ENCODE measurements at places on chromosomes 7 and 10.
A peak's percentile ranks its signal among the peaks of the same experiment; 100 is the strongest.

DNA sequence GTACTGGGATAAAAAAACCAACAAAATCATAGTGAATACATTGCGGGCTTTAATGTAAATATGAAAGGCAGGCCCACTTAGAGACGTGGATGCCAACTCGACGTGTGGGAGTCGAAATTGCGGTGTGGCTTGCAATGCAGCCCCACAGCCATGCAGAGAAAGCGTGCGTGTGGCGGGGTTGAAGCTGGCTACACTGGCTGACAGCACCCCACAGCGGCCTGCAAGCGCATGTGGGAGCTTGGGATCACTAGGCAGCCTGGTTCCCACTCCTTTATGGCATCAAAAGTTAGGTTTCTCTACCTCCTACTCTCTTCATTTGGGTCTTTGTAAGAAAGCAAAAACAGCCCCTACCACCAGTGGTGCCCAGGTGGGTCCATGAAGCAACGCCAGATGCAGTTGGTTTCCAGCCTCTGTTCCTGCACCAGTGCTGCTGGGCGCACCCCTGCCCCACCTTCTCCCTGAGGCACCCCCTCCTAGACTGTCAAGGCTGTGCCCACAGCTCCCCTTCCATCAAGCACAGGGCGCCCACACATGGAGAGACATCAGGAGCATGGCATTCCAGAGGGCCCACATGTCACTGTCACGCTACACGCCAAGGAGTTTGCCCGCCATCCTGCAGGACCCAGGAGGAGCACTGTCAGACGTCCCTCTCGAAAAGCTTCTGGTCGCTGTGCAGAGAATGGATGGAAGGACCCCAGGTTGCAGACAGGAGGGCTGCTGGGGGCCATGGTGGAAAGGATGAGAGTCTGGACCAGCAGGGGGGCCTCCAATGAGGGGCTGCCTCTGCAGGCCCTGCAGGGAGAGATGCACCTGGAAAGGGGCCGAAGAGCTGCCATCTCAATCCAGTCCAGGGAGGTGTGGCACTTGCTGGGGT is 142.9 kb downstream of the PAXIP1 start:
- no peak for DNase-seq

DNA sequence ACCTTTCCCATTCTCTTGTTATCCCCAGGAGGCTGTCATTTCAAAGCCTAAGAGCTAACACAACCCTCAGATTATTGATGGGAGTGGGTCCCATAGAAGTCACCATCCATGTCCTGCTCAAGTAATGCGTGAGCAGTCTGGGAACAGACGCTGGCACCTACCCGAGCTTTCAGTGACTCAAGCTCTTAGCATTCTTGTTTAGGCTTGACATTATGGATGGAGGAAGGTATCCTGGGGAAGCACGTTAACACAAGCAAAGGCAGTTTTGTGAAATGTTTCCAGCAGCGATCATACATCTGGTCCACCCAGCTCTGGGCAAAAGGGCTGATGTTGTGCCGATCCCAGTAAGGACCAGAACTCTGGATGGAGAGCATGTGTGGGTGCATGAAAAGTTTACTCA is 30.0 kb upstream of the AUTS2 start:
- DNase-seq = no peak

DNA sequence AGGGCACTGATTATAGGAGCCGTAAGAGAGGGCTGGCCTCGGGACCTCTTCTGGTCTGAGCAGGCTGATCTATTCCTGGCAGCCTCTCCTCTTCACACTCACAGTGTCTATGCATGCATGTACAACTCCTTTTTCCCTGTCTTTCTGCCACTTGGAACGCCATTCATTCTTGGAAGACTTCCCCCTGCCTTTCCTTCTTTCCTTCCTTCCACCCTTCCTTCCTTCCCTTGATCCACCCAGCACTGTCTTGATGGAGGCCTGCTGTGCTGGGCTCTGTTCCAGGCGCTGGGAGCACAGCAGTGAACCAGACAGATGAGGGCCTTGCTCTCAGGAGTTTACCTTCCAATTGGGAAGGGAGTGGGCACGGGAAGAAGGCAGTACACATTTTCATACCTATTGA is 114.8 kb downstream of the SH3PXD2A start:
- DNase-seq = no peak

DNA sequence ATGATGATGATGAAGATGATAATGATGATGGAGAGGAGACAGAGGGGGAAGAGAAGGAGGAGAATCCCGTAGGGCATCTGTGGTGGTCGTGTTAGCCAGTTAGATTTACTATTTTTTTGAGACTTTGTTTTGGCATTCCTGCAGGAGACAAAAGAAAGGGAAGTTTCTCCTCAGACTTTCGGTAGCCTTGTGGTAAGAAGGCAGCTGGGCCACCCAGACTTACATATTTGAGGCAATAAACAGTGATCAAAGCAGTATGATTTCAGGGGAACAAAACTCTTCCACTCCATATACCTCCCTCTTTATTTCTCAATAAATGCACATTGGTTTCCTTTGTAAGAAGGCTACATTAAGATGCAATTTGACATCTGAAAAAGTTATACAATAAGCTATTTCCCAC is 32.4 kb upstream of the BICC1 start:
- no peak for DNase-seq

DNA sequence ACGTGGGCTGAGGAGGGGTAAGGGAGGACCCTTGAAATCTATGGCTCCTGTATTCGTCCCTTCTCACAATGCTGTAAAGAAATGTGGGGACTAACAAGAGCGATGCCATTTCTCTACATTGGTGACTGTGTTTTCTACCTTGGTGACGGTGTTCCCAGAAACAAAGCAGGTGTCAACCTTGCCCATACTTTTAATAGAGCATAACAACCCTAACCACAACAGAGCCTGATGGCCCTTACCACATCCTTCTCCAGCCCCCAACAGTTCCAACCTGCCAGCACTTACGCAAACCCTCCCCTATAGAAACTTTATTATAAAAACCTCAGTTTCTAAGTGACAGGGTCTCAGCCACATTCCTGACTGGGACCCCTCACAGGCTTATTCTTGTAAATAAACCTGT is 28.2 kb upstream of the ADCYAP1R1 start:
- no peak for DNase-seq

DNA sequence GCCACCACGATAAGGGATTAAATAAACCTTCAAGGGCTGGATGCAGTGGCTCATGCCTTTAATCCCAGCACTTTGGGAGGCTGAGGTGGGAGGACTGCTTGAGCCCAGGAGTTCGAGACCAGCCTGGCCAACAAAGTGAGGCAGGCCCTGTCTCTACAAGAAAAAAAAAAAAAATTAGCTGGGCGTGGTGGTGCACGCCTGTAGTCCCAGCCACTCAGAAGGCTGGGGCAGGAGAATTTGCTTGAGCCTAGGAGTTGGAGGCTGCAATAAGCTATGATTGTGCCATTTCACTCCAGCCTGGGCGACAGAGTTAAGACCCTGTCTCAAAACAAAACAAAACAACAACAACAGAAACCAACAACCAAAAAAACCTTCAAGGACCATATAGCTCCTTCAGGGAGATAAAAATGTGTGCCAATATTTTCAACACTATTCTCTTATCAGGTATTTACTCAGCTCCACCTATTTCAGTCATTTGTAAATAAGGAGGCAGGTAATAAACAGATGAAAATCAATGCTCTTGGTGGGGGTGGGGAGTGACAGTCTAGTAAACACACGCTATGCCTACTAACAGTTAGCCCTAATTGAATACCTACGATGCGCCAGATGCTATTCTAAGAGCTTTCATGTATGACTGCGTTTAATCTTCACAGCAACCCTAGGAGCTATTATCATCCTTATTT is 13.2 kb downstream of the BAIAP2L1 start:
- DNase-seq = no peak

- peak; percentile 92 for DNase-seq
Measured at GRCh38 chr7:91557789-91558404, 293.7 kb downstream of the FZD1 start.

DNA sequence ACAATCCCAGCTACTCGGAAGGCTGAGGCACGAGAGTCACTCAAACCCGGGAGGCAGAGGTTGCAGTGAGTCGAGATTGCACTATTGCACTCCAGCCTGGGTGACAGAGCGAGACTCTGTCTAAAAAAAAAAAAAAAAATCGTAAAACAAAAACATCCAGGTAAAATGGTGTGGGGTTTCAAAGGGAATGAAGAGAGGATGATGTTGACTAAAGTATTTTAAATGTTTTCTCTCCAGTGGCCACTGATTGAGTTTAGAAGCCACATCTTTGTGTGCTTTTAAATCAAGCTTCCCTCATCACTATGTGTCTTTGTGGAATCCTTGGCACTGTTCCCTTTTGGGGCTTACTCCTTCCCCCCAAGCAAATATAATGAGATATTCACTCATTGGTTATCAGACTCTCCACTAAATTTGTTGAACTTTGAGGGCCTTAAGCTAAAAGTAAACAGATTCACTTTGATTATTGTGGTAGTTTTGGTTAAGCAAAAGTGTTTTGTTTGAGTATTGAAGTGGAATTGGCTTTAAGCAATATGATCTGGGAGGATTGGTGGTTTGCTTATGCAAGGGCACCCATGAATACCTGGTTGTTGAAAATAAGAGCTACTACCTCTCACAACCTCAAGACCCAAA is 162.9 kb downstream of the CDK14 start:
- DNase-seq = no peak

- DNase-seq = no peak
Measured at GRCh38 chr7:84638339-84638697, 443.7 kb upstream of the SEMA3A start.

DNA sequence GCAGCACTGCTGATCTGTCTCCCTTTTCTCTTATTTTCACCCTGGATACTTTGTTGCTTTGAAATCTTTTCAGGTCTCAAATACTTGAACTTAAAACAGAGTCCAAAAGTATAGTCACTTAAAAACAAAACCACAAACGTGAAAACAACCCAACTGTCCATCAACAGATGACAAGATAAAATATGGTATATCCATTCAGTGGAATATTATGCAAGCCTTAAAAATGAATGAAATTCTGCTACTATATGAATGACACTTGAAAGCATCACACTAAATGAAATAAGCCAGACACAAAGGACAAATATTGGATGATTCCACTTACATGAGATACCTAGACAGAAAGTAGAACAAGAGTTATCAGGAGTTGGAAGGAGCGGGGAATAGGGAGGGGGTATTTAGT is 44.7 kb upstream of the EFCAB10 start:
- DNase-seq = no peak

GRCh38 chr7:148589640-148590039 is 926 bp upstream of the C7orf33 start:
- DNase-seq = no peak

DNA sequence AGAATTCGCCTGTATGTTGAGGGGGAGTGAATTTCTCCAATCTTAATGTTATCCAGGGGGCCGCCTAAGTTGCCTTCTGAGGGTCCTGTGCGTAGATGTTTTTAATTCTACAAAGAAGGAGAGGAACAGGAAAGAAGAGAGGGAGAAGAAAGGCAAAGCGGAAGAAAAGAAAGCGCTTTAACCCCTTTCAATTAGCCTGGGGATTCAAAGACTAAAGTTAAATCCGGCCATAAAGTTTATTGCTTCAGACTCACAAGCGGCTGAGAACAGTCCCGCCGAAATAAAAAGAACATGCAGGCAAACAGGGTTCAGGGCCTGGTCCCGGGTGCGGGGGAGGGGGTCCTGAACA is 4.5 kb downstream of the HOXA5 start:
- no peak for DNase-seq

GRCh38 chr7:8037151-8037550 is 68.6 kb downstream of the GLCCI1 start:
- no peak for DNase-seq

DNA sequence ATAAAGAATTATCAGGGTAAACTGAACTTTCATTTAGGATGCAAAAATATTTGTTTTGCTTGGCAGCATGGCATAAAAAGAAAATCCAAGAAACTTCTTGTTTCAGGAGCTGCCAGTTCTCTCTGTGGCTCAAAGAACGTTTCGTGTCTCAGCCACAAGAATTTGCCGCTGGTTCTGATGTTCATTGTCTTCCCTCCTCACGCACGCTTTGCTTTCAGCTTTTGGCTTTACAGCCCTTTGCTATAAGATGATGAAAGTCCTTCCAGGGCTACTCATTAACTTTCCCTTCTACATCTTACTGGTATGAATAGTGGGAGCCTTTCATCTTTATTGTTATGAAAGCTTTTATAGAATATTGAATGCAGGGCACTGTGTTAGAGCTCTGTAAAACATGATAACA is 124.7 kb downstream of the BICC1 start:
- DNase-seq = no peak

- DNase-seq = no peak
Measured at GRCh38 chr10:103947799-103948516, 19.0 kb upstream of the SLK start.

GRCh38 chr7:97011104-97011503 is 5.8 kb downstream of the DLX6 start:
- DNase-seq = no peak

DNA sequence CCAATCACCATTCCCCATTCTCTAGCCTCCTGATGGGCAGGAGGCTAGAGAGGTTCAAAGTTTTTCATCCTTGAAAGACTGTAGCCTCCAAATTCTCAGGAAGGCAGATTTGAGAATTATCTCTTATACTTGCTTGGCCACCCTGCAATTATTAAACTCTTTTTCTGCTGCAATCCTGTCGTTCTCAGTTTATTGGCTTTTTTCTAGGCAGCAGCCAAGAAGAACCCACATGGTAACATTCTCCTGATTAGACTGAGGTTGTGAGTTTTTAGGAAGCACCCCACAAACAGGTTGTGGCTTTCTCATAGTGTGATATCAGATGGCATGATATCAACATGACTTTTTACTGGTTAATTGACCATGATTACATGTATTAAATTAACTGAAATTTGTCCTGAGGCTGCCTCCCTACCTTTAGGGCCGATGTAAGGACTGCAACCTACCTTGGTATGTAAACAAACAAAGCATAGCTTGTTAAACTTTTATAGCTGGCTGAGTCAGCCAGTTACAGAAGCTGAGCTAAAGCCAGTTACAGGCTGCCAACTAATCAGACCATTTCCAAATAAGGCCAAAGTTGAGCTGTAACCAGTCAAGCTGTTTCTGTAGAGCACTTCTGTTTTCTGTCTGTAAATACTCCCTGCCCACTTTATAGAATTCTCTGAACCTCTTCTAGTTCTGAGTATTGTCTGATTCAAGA is 3.2 kb upstream of the ZNF248 start:
- no peak for DNase-seq

GRCh38 chr7:19963695-19964094 is 190.3 kb upstream of the TMEM196 start:
- DNase-seq = no peak

GRCh38 chr10:131033166-131034085 is 278.1 kb downstream of the TCERG1L start:
- no peak for DNase-seq

DNA sequence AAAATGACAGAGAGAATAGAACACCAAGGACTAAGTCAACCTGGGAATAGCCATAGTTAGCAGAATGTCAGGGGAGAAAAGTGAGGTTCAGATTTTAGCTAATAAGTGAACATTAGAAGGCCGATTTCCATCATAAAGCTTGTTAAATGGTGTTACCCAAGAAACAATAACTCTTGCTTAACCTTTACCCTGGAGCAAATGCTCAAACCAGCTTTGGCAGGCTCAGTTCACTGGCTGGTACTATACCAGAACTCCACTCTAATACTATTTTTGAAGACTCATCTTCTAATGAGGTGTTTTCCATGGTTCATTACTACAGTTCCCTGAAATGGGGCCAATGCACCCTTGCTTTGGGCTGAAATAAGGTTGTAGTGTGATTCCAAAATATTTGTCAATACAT is 61.3 kb downstream of the RNLS start:
- no peak for DNase-seq

All from brain microvascular endothelial cell (primary cell).